ENCODE measurements at places on chromosomes 1 and 21. TPM values are rescaled to one million over a fixed set of nuclear protein-coding genes. Genes with fewer than 3 reads are reported as not detected.

DNA sequence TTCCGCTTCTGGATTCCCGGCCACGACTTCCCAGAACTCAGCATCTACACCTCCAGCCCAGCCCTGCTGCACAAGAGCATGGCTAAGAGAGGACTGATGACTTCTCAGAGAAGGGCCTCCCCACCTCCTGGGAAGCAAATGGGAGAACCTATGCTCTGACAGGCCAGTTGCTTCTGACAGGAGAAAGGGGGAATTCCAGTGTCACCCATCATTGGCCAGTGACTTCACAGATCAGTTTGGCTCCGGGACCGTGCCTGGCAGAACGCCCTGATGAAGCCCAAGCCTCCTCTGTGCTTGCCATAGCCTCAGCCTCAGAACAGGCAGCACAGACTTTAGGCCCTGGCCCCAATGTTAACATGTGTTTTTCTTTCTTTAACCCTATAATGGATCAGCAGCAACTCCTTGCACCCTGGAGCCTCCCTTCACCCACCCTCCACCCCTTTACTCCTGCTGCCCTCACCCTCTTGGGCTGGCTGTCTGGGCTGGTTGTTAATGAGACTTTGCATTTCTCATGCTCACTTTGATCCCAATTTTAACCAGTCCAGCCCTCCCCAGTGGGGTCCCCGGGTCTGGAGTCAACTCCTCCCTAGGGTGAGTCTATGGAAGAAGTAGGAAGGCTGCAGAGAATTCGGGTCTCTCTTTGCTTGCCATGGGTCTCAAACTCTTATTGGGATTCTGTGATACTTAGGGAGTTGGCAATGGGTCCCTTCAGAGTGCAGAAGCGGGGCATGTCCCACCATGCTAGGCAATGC is 42.7 kb upstream of the SLC30A1 start:
- H3K27ac ChIP-seq = no peak overlapping the region
- H3K4me1 ChIP-seq = peaks cover 3% of the 10 kb centered on the region
- no peaks in the 10 kb centered on the region for H3K36me3 ChIP-seq
- peak; percentile 71 for DNase-seq
- no peaks in the 10 kb centered on the region for H3K27me3 ChIP-seq

The PPM1J gene
- total RNA-seq = 1.4 TPM

The SPATA6 gene
- total RNA-seq = 2.2 TPM

DNA sequence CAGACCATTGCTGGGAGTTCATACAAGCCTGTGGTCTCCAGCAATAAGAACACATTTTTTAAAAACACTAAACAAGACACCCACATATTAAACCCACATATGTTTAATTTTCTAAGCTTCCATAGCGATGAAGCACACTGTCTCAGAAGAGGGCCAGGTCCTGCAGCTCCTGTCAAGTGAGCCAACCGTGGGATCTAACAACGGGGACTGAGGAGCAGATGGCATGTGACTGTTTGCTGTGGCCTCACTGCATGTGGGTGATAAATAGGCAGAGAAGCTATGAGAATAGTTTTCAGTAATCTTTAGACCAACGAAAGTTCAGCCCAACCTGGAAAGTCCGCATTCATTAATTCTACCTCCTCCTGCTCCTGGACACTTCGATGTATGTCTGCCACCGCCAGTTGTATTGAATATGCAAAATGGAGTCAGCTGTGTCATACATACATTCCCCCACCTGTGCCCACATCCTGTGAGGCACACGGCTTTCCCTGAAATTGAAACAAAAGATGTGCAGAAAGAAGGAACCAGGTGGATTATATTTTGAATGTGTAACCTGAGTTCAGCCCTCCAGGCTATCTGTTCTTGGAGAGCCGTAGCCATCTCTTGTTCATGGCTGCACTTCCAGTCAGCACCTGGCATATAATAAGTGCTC is 88.2 kb downstream of the MIS18A start:
- H3K4me3 ChIP-seq = no peak overlapping the region
- H3K4me1 ChIP-seq = no peaks in the 10 kb centered on the region
- H3K27me3 ChIP-seq = peaks cover 6% of the 10 kb centered on the region
- DNase-seq = no peak

The MEF2D gene
- 2.9 TPM for total RNA-seq

- DNase-seq = no peak
- no peak overlapping the region for H3K27ac ChIP-seq
- peaks cover 92% of the 10 kb centered on the region for H3K27me3 ChIP-seq
These were observed 4.7 kb upstream of the DMBX1 start for GRCh38 chr1:46484783-46485490.

- no peak overlapping the region for H3K4me3 ChIP-seq
- no peak overlapping the region for H3K27ac ChIP-seq
- 0 out of 2 replicates have a peak, but pooled peaks cover 1% of the 10 kb centered on the region for H3K36me3 ChIP-seq
- H3K4me1 ChIP-seq = no peaks in the 10 kb centered on the region
- no peaks in the 10 kb centered on the region for H3K27me3 ChIP-seq
These were observed 105.8 kb downstream of the MAN1A2 start for GRCh38 chr1:117473063-117473462.

DNA sequence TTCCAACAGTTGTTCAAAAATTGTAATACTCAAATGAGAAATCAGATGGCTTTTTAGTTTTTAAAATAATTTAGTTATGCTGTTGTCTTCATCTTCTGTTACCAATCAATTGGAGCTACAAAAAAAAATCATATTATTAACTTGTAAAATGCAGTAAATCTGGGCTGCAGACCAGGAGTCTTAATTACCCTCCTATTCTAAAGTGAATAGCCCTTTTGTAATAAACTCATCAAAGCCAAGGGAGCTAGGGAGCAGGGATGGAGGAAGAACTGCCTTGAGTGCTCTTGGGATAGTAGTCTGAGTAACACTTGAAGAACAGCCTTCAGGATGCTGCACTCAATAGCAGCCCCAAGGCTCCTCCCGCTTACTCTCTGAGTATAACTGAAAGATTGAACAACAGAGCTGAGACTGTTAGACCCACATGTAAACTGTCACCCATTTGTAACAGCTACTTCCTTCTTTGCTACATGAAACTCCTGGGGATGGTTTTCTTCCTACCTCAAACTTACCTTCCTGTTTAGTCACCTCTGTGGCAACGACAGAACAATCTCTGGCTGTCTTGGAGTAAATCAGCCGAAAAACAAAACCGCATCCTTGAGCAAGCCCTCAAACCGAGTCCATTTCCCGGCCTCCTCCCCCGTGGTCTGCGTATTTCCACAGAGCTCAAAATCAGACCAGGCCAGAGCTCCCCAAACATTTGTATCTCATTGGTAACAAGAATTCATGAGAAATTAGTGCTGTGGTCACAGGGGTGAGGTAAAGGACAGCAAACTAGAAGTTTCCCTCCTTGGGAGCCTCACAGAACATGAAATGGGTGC is 55.9 kb downstream of the CD58 start:
- no peak overlapping the region for H3K4me3 ChIP-seq
- H3K4me1 ChIP-seq = no peaks in the 10 kb centered on the region
- no peak for DNase-seq
- no peaks in the 10 kb centered on the region for H3K27me3 ChIP-seq
- no peaks in the 10 kb centered on the region for H3K36me3 ChIP-seq

DNA sequence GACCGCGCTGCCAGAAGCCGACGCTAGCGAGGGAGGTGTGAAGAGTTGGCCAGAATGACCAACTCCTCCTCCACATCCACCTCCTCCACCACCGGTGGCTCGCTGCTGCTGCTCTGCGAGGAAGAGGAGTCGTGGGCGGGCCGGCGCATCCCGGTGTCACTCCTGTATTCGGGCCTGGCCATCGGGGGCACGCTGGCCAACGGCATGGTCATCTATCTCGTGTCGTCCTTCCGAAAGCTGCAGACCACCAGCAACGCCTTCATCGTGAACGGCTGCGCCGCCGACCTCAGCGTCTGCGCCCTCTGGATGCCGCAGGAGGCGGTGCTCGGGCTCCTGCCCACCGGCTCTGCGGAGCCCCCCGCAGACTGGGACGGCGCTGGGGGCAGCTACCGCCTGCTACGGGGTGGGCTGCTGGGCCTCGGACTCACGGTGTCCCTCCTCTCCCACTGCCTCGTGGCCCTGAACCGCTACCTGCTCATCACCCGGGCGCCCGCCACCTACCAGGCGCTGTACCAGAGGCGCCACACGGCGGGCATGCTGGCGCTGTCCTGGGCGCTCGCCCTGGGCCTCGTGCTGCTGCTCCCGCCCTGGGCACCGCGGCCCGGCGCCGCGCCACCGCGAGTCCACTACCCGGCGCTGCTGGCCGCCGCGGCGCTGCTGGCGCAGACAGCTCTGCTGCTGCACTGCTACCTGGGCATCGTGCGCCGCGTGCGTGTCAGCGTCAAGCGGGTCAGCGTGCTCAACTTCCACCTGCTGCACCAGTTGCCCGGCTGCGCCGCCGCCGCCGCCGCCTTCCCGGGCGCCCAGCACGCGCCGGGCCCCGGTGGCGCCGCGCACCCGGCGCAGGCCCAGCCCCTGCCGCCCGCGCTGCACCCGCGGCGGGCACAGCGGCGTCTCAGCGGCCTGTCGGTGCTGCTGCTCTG is 1.2 kb downstream of the GPR88 start:
- peak; percentile 3 for DNase-seq
- peak overlapping the region; percentile 30 for H3K4me3 ChIP-seq
- H3K4me1 ChIP-seq = peaks cover 4% of the 10 kb centered on the region
- H3K36me3 ChIP-seq = no peaks in the 10 kb centered on the region

GRCh38 chr1:159152031-159152430 is 19.4 kb upstream of the CADM3 start:
- no peak for DNase-seq
- no peaks in the 10 kb centered on the region for H3K27me3 ChIP-seq
- no peak overlapping the region for H3K27ac ChIP-seq
- no peaks in the 10 kb centered on the region for H3K4me1 ChIP-seq
- no peaks in the 10 kb centered on the region for H3K36me3 ChIP-seq

- H3K4me3 ChIP-seq = no peak overlapping the region
- H3K36me3 ChIP-seq = no peaks in the 10 kb centered on the region
- H3K27me3 ChIP-seq = peaks cover 9% of the 10 kb centered on the region
- peaks cover 5% of the 10 kb centered on the region for H3K4me1 ChIP-seq
- no peak for DNase-seq
These were observed 120.8 kb downstream of the GABPA start for GRCh38 chr21:25855576-25855975.
